A549 treated with RU486 at 1 μM for 4 hours (cell line): ENCODE measurements at places on chromosomes 2 and 18. TPM values are rescaled to one million over a fixed set of nuclear protein-coding genes. Genes with fewer than 3 reads are reported as not detected.

The UNC50 gene
- total RNA-seq = 31.1 to 47.9 TPM (median 43.7 TPM) in 5 replicates

The CCDC74A gene
- 11.8 to 18.8 TPM (median 16.0 TPM) in 5 replicates for total RNA-seq

The TTN gene
- total RNA-seq = under 0.01 TPM in 5 replicates

The GPAT2 gene
- not detected in 5 replicates for total RNA-seq

The CYRIA gene
- 0.06 to 0.18 TPM (median 0.10 TPM) in 5 replicates for total RNA-seq

The PRKAG3 gene
- total RNA-seq = not detected in 5 replicates
